ENCODE measurements at places on chromosomes 16 and 17.

DNA sequence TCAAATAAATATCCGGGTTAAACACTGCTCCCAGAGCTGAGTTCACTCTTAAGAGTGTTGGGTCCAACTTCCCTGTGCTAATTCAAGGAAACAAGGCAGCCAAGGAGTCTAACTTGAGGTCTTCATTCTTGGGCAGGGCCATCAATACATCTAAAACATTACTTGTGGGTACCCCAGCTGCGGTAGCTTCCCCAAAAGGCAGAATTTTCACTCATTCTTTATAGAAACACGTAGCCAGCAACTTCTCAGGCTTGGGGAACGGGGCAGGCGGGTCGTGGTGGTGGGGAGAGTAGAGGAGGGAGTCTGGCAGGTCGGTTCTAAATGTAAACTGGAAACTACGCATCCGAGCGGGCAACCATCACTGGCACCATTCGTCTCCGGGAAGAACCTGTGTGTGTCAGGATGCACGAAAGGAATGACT is 666 bp upstream of the METTL9 start:
- no peak for DNase-seq

GRCh38 chr16:88438084-88438870 is 14.8 kb upstream of the ZFPM1 start:
- no peak for DNase-seq

GRCh38 chr16:54027995-54028394 is 258.6 kb downstream of the IRX3 start:
- no peak for DNase-seq

DNA sequence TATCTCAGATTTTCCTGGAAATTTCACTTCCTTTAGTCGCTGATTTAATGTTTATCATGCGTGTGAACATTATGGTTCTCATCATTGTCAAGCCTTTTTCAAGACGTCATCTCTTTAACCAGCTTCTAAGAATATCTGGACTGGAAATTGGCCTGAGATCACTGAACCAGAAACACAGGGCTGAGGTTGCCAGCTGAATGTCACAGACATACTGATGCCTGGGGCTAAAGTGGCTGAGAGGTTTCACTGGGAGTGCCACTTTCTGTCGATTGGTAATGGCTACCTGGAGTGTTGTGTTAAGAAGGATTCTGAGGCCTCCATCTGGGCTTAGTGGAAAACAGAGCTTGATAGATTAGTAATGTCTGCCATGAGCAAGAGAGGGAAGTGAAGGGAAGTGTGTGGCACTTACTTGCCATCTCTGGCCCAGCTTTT is 54.2 kb downstream of the CRISPLD2 start:
- DNase-seq = no peak

DNA sequence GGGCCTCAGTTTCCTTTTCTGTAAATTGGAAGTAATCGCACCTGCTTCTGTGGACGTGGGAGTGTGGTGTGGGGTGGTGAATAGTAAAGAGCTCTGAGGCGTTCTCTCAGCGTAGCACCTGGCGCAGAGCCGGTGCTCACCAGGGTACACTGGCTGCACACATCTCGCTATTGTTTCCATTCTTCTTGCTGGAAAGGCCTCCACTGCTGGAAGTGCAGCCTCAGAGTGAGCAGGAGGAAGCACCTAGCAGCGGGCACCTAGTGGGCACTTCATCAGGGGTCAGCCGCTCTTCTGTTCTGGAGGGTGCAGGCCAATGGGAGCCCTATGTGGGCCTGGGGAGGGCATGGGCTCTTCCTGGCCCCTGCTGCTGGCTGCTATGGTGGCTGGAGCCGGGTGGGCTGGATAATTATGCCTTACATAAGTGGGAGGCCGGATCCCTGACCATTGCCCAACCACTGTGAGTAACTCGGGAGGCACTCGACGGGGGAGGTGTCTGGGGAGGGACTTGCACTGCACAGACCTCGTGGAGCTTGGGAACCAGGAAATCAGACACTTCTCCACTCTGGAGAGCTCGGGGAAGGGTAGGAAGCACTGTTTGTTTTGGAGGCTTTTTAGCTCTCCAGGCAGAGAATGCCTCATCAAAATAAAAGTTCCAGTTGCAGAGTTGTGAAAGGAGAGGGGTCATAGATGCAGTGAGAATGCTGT is 1.7 kb downstream of the MAP2K3 start:
- DNase-seq = peak; percentile 95

DNA sequence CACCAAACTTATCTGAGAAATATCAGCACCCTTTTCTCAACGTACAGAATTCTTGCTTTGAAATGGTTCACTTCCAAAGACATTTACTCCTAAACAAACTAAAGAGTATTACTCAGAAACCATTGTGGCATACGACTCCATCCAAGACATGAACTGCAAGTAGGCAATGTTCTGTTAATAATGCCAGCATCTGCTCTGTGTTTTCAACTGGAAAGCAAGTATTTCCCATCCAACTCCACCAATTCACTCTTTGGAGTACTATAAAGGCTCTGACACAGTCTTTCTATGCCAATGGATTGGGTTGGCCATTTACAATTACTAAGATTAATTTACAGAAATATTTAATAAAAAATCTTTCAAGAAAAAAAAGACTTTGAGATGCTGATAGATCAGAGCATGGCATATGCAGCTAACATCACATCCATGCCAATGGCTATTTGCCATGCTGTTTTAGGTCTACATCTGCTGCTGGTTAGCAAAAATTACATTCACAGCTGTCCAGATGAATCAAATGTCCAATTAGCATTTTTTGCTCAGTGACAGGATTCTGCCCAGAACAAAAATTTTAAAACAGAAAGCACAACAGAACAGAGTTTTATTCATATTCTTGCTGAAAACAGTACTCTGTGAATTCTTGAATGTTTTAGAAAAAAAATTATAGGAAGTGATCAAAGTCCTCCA is 65.9 kb upstream of the HLF start:
- no peak for DNase-seq

DNA sequence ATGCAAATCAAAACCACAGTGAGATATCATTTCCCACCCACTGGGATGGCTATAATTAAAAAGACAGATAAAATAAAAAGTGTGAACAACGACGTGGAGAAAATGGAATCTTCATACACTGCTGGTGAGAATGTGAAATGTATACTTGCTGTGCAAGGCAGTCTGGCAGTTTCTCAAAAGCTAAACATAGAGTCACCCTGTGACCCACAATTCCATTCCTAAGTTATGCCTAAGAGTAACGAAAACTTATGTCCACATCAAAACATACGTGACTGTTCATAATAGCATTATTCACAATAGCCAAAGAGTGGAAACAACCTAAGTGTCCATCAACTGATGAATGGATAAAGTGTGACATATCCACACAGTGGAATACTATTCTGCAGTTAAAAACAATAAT is 38.1 kb upstream of the VPS4A start:
- no peak for DNase-seq

DNA sequence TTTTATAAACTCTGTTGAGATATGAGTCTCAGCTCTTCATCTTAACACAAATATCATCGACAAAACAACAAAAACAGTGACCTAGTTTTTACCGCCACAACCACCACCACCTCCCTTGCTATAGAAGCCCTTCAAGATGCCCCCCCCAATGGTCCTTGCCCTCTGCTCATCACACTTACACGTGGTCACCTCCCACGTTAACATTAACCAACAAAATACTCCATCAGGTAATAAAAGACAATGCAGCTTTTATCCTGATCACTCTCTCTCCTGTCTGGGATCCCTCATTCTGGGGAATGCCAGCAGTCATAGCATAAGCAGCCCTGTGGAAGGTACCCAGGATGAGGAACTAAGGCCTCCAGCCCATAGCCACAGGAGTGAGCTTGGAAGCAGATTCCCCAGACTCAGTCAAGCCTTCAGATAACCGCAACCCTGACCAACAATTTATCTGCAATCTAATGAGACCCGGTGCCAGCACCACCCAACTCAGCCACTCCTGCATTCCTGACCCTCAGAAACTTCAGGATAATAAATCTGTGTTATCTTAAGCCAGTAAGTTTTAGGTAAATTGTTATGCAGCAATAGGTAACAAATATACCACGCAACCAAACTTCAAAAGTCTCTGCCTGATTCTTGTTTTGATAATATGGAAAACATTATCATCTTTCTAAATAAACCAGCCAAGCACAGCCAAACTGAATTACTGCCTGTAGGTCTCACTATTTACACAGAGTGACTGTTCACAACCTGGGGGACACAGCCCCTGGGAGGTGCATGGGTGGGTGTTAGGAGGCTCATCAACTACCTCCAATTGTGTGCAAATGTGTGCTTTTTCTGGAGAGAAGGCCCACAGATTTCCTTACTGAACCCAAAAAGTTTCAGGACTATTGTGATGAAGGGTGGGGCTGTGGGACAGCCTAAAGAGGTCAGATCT is 6.1 kb downstream of the PECAM1 start:
- DNase-seq = no peak

DNA sequence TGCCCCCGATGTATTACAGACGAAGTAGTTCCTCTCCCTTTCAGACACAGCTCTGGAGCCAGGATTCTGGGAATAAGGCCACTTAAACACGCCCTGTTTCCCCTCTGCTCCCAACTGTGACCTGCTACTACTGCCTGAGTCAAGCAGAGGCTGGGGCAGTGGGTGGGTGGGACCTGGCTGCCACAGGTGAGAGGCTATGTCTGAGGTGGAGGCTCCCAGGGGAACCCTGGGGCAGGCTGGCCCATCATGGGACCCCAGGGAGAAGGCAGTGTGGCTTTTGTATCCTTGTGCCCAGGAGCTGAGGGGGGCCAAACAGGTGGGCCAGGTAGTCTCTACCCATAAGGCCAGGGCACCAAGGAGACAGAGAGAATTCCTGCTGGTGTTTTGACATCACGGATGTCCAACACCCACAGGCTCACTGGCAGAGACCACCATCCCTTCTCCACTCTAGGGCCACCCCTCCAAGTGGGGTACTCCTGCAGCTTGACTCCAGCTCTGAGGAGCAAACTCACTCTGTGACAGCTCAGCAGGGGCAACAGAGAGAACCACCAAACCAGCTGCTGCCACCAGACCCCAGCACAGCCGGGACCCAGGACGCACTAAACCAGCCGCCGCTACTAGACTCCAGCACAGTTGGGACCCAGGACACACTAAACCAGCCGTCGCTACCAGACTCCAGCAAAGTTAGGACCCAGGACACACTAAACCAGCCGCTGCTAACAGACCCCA is 105.3 kb upstream of the SMURF2 start:
- DNase-seq = no peak

DNA sequence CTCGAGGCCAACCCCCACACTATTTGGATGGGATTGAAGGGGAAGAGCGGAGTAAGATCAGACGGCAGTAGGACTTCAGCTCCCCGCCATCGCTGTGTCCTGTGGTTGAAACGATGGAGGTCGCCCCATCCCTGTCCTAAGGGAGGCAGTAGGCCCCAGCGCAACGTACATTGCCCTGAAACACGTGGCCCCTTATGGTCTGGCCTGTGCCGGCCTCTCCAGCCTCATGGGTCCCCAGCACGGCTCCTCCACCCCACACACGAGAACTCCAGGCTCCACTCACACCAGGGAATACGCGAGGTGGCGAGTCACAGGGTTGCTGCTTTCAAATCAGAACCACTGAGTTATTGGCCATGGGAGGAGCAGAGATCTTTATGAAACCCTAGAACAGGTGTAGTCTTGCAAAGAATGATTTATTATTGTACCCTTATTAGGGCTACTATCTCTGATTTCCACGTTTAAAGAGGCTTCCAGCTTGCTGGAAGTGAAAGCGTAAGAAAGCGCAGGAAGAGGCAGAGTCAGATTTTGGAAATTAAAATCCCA is 669 bp upstream of the DCTPP1 start:
- DNase-seq = no peak

- no peak for DNase-seq
Observed at GRCh38 chr17:10927712-10928111, 89.8 kb upstream of the PIRT start.

DNA sequence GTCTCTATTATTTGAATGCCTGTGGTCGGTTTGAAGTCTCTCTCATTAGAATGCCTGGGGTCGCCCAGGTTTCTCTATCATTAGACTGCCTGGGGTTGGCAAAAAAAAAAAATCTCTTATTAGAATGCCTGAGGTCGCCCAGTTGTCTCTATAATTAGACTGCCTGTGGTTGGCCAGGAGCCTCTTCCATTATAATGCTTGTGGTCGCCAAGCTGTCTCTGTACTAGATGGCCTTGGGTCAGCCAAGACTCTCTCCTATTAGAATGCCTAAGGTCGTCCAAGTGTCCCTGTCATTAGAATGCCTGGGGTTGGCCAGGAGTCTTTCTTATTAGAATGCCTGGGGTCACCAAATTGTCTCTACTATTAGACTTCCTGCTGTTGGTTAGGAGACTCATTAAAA is 2228.4 kb downstream of the TP53TG3F start:
- no peak for DNase-seq

GRCh38 chr17:62722625-62723024 is 85.5 kb downstream of the MARCHF10 start:
- DNase-seq = no peak

- no peak for DNase-seq
Observed at GRCh38 chr16:53598511-53599275, 95.7 kb upstream of the AKTIP start.

Measured in AG09319 (cell line).